Stimulated activated CD8-positive, alpha-beta memory T cell treated with anti-CD3 and anti-CD28 coated beads, Interleukin-4, amount 100 ng/mL, for 1 hour (primary cell): ENCODE measurements at places on chromosomes 7 and 10.

GRCh38 chr10:76231286-76231934, 800.0 kb downstream of the LRMDA start:
- no peak for DNase-seq

DNA sequence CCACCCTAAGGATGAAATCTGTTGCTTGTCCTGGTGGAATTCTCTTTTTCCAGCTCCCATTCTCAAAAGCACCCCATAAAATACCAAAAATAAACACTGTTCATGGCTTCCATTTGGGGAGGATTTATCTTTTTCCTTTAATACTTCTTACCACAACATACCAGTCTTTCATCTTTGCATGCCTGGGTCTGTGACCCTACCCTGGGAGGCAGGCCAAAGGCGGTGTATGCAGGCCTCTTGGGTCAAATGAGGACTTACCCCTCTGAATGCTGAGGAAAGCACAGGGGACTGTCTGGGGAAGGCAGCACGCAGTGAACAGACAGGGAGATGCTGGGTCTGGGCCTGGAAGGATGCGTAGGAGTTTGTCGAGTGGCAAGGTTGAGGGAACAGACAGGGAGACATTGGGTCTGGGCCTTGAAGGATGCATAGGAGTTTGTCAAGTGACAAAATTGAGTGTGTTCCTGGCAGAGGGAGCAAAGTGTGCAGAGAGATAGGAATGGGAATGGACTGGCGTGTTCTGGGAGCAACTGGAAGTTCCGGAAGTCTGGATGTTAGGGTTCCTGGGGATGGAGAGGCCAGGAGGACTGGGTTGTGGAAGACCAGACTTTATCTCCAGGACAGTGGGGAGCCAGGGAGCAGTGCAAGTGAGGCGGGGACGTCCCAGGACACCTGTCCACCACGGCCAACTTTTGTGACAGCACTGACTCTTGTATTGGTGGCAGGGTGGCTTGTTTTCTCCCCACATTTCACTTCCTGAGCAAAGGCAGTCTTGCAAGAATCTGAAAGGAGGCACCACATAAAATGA, 40.8 kb downstream of the MYL10 start:
- DNase-seq = no peak

DNA sequence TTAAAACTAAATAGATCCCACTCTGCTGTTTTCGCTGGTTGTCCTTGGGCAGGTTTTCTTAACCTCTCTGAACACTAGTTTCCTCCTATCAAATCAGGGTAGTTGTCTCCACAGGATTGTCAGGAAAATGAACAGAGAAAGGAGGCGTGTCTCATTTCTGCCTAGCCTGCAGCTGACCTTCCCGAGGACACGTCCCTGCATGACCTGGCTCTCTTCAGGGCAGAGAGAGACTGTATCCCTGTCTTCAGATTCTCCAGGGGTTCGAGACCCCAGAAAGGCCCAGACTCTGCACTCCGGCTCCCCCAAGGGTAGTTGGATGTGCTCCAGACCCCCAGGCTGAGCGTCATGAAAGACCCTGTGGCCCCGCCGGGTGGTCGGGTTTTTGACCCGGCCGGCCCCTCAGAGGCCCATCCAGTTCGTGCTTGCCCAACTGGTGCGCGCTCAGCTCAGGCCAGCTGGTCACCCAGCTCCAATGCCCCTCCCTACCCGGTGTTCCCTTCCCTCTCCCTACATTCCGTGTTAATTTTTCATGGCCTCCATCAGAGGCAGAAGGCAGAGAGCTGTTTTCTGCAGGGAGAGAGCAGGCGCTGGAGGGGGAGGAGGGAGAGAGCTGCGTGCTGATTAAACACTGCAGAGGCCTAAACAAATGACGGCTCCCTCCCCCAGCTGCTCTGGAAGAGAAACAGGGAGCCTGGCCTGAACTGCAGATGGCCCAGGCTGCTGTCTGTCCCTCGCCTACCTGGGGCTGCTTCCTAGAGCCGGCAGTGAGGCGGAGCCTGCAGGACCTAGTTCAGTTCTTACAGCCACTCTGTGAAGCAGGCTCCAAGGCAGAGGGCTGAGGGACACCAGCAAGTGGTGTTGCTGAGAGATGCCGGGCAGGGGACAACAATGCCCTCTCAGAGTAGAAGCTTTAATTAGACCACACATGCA, 86.2 kb upstream of the PPIF start:
- DNase-seq = no peak

- no peak for DNase-seq
Observed at GRCh38 chr7:116683786-116684185, 11.8 kb downstream of the MET start.

DNA sequence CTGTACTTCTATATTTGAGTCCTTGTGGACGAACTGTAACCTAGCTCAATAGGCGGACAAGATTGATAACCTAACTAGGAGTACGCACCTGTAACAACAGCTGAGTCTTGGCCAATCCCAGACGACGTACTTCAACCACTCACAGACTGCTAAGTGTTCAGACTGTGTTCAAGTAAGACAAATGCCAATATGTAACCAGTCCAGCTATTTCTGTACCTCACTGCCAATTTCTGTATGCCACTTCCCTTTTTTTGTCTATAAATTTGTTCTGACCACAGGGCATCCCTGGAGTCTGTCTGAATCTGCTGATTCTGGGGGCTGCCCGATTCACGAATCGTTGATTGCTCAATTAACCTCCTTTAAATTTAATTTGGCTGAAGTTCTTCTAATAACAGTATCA, 32.2 kb downstream of the HACD1 start:
- DNase-seq = no peak
